ENCODE measurements at places on chromosomes 16 and 17.

- DNase-seq: no peak
Measured at GRCh38 chr16:23072769-23073549, 76.3 kb downstream of the USP31 start.

GRCh38 chr16:87333101-87333500 lies 15.9 kb upstream of the C16orf95 start:
- DNase-seq: no peak

DNA sequence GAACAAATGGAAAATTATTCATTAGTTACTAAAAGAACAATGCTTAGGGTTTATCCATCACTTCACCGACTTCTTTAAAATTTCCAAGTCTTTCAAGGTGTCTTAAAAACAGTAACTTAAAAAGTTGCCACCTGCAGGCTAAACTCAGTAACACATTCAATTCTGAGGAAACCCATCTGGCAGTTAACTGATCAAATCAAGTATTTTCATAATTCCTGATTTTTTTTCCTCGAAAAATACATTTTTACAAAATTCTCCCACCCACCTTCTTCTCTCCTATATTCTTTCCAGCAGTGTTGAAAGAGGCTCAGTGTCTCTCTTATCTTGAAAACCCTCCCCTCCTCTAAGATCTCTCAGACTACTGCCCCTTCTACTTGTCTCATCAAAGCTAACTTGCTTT lies 29.9 kb downstream of the PARN start:
- DNase-seq: peak; percentile 17

- peak; percentile 14 for DNase-seq
Measured at GRCh38 chr16:59148769-59149155, 414.6 kb upstream of the GOT2 start.

DNA sequence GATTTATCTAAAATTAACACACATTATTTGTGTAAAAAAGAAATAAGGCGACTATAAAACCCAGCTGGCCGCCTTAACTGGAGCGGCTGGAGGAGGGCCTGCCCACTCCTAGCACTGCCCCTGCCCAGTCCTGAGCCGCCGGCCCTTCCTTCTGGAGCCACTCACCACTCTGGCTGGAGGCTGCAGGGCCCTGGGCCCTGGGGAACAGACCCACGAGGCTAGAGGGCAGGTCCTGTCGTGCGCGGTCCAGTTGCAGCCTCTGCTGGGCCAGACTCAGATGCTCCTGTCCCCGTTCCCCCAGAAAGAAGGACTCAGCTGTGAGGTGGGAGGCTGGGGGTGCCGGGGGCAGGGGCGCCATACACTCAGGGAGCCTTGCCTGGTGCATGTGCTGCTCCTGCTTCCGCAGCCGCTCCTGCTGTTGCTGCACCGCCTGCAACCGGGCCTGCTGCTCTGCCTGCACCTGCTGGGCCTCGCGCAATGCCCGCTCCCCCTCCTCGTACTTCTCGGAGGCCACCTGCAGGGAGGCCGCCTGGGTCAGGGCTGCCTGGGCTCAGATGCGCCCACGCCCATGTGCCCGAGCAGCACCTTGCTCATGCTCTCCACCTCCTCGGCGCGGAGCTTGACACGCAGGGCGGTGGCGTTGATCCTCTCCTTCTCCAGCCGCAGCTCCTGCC lies 9.0 kb upstream of the MRPL38 start:
- DNase-seq: no peak

- DNase-seq: peak; percentile 64
Measured at GRCh38 chr16:68396481-68396880, 51.8 kb downstream of the SMPD3 start.

- peak; percentile 21 for DNase-seq
Measured at GRCh38 chr17:68623811-68624210, 22.6 kb upstream of the FAM20A start.

DNA sequence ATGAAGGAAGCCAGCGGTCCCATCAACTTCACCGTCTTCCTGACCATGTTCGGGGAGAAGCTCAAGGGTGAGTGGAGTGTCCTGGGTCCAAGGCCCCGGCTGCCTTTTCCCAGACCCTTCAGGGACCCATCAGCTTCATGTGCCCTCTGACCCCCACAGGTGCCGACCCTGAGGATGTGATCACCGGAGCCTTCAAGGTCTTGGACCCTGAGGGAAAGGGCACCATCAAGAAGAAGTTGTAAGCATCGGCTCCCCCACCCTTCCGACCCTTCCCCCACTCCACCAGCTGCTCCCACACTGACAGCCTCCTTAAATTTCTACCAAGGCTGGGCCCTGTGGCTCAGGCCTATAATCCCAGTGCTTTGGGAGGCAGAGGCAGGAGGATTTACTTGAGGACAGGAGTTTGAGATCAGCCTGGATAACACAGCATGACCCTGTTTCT lies 1.9 kb downstream of the MYL11 start:
- no peak for DNase-seq

- no peak for DNase-seq
Measured at GRCh38 chr17:1227917-1228780, 42.1 kb upstream of the BHLHA9 start.

DNA sequence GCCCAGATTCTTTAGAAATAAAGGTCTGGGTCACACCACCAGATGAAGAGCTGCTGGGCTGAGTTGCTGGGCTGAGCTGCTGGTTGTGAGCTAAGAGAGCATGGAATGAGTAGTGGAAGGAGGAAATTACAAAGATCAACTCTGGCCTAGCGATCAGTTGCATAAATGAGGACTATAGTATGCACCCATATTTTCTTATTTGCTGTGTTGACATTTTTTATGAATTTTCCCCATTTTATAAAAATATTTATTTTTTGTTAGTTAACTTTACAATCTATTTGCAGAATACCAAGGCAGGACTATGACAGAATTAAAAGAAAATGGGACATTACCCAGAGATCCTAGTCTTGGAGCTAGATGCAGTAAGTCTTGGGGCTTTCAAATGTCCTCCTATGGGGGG lies 23.6 kb upstream of the SLC13A2 start:
- DNase-seq: no peak

- no peak for DNase-seq
Measured at GRCh38 chr17:4939546-4939795, 375 bp downstream of the SLC25A11 start.

All from foreskin fibroblast (primary cell).